Kidney glomerular epithelial cell (primary cell): ENCODE measurements at places on chromosomes 7 and 10.

DNA sequence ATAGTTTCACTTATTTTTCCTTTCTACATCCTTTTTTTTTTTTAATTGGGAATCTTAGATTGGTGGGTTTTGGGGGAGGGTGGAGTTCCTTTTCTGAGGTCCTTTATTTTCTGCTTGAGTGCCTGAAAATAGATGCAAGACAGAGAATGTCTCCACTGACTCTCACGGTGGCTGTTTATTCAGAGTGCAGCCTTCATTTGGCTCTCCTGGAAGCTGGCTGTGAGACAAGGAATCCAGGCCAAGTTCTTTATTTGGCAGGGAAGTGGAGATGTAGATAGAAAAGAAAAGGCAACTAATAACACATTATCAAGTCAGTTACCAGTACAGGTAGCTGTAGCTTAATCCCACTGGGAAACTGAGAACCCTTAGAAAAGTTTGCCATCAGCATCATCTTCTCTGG, 118.6 kb downstream of the CNTNAP2 start:
- no peak for DNase-seq

DNA sequence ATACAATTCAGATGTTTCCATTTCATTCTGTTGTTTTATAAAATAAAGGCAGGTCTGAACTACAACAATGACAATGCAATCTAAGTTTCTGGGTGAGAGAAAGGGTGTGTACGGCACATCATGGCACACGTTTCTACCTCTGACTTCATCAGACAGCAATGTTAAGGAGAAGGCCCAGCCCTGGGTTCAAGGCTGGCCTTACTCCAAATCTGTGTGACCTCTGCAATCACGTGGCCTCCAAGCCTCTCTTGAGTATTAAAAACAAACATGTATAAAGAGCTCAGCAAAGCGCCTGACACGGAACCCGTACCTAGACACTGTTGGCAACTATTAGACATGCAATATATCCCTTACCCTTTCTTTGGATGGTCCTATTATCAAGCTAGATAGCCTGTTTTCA, 114.1 kb downstream of the LARP4B start:
- DNase-seq = no peak

- no peak for DNase-seq
Observed at GRCh38 chr10:110218632-110219031, 11.2 kb downstream of the MXI1 start.

GRCh38 chr7:42502022-42502421, 265.0 kb upstream of the GLI3 start:
- DNase-seq = peak; percentile 63

DNA sequence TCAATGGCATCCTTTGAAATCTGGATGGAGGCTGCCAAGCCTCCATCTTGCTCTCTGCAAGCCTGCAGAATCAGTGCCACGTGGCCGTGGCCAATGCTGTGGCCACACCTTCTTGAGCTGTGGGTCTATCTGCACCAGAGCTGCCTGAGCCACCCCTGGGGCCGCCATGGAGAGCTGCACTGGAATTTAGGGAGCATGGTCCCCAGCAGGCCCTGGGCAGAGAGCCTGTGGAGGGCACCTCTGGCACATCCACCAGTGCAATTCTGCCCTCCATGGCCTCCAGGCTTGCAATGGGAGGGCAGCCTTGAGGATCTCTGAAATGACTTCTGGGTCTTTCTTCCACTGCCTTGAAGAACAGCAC, 55.6 kb upstream of the NKX6-2 start:
- no peak for DNase-seq

DNA sequence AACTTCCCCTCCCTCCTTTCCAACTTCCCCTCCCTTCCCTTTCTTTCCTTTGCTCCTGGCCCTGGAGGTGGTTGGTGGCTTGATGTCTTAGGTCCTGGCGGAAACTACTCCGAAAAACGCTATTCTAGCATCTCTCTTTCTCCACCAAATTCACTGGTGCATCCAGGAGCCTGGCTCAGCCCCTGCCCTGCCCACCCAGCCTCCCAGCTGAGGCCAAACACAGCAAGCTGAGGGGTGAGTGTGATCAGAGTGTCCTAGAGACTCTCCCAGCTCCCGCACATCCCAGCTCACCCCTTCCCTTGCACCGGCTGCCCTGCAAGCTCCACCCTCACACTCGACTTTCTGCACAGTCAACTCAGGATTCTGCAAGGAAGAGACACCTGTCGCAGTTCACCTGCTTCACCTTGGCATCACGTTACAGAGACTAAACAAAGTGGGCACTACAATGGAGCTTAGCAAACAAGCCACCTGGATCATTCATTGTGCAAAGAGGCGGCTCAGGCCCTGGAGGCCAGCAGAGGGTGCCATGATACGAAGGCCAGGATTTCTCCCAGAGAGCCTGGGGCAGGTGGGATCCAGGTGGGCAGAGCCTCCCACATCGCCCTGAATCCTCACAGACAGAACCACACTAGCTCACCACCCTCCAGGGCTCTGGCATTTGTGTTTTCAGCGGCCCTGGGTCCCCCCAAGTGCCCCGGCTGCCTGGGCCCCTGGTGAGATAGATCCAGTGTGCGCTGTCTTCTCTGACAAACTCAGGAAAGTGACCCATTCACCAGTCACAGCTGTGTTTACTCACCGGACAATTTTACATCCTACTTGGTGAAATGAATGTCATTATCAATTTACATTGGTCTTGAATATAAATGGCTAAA, 169.6 kb downstream of the TCERG1L start:
- DNase-seq = no peak

- DNase-seq = no peak
Observed at GRCh38 chr10:101139421-101139911, 8.4 kb downstream of the TLX1 start.

DNA sequence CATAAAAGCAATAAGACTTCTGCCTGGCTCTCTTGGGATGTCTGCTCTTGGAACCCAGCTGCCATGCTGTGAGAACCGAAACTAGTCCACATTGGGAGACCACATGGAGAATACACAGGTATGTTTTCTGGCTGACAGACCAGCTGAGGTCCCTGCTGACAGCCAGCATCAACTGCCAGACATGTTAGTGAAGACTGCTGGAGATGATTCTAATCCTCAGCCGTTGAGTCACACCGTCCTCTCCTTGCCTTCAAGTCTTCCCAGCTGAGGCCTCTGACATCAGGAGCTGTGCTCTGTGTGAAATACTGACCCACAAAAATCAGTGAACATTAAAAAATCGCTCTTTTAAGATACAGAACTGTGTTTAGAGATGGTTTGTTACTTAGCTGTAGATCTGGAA, 36.9 kb upstream of the AGR2 start:
- DNase-seq = no peak

- no peak for DNase-seq
Observed at GRCh38 chr10:31347705-31348104, 28.7 kb downstream of the ZEB1 start.

- DNase-seq = peak; percentile 16
Observed at GRCh38 chr7:69776611-69777010, 178.3 kb downstream of the AUTS2 start.

DNA sequence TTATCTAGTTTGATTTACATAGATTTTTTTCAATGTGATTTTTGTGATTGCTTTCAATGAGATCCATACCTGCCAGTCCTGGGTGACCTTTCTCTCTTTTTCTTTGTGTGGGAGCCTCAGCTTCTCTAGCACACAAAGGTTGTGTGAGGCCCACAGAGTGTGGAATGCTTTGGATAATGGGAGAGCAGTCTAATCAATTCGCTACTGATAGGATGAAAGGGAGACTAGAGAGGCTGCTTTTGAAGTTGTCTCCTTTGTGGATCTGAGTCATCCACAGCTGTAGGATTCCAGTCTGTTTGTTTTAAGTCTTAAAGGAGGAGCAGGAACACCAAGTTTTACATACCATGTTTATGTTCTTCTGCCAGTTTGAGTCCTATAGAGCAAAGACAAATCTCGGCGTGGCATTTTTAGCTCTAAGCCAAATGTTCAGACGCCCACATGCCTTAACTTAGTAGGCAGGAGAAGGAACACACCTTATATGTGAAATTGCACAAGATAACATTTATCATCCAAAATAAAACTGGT, 330.0 kb downstream of the ARL4A start:
- peak; percentile 13 for DNase-seq

DNA sequence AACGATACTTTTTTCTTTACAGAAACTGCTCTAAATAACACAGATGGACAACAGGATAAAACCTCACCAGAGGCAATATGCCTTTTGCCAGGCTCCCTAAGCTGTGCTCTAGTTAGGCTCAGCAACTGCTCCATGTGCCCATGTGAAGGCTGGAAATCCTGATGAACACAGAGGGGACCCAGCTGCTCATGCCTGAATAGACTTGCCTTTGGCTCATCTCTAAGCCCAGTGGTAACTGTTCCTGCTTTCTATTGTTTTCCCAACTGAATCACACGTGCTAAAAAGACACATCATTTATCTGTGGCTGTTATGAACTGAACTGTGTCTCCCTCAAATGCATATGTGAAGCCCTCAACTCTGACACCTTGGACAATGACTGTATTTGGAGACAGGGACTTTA, 110.4 kb downstream of the RNF216 start:
- no peak for DNase-seq

GRCh38 chr7:35386816-35387706, 133.2 kb upstream of the TBX20 start:
- no peak for DNase-seq

DNA sequence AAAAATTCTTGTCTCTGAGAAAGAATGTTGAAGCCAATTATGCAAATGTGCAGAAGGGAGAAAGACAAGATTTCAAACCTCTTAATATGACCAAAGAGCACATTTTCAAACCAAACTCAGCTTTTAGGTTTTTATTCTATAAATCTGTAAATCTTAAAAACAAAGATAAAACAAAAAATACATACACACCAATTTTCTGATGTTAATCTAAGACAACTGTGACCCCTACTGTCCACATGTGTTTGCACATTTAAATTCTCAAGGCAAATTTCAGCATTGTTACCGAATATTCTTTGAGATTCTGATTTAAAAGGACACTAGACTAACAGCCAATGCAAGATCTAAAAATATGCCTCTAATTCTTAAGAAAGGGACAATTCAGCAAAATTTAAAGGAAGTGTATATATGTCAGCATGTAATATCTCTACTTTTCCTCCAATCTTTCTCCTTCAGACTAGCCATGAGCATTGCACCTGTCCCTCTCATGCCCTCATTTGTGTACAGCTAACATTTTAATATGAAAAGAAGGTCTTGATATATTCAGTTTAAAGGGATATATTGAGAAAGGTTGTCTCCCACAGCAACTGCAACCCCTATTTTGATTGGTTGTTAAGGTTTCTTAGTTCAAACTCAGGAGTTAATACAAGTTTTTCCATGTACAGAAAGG, 417.9 kb downstream of the IPMK start:
- no peak for DNase-seq

DNA sequence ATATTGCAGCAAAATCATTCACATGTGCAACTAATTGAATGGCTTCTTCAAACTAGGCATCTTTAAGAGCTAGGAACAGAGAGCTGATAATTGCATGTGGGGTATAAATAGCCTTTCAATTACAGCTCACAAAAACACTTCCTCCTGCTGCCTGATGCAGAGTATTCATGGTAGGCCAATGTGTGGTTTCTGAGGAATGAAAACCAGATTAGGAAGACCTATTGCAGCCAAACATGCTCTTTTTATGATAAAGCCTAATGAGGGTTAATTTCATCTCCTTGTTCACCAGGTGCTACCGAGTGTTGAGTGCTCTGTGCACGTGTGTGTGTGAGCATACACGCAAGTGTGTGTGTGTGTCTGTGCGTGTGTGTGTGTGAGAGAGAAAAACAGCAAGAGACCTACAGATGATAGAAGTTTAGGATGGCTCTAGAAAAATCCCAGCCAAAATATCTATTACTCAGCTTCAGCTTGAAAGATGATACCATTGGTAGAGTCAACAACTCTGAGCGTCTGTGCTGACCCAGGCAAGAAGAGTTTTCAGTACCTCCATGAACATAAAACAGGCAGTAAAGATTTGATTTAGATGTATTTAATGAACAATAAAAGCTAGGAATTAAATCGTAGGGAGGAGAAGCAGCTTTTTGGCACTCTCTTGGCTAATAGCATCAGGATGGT, 448.5 kb upstream of the ANKRD30A start:
- no peak for DNase-seq

GRCh38 chr10:13712476-13712836, 125.7 kb downstream of the PRPF18 start:
- no peak for DNase-seq

- DNase-seq = no peak
Observed at GRCh38 chr10:58868736-58869435, 307.6 kb upstream of the PHYHIPL start.

DNA sequence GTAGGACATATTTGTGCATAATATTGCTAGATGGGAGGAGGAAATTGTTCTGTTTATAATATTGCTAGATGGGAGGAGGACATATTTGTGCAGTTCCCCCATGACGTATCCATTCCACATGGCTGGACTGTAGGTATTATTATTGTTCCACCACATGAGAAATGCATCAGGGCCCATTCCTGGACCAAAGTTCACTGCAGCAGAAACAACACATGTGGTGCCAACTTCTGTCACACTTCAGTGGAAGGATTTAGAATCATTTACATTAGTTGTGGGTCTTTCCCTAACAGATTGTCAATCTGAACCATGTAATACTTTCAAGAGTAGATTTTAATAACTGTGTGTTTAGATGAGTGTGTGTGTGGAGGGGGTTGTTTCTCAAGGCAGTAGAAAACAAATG, 32.7 kb upstream of the MACC1 start:
- DNase-seq = peak; percentile 97

DNA sequence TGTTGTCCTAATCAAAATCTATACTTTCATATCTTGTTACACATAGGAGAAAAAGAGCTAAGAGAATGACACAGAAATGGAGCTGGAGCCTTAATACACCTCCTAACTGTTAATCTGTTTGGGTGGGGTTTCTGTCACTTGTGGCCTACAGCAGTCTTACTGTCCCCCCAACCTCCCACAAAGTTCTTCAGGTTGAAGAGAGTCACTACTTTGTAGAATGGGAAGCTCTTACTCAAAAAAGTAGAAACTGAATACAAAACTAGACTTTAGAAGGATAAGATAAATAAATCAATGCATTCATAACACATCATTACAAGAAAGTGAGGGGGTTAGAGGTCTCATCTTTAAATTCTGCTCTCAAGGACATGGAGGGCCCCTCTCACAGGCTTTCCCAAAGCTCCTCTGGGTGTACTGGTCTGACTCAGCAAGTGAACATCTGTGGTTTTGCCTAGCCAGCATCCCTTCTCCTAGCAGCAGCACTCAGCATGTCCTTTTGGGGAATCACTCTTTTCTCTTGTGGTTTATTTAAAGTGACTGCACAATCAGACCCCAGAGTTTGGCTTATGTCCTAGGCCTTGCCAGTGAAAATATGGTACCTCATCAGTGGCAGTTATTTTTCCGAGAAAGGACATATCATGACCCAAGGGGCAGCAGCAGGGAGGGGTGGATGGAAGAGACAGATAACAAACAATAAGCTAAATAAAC, 2.0 kb upstream of the BLVRA start:
- peak; percentile 29 for DNase-seq
